Mammary epithelial cell (primary cell): ENCODE measurements at places on chromosomes 4 and X.

DNA sequence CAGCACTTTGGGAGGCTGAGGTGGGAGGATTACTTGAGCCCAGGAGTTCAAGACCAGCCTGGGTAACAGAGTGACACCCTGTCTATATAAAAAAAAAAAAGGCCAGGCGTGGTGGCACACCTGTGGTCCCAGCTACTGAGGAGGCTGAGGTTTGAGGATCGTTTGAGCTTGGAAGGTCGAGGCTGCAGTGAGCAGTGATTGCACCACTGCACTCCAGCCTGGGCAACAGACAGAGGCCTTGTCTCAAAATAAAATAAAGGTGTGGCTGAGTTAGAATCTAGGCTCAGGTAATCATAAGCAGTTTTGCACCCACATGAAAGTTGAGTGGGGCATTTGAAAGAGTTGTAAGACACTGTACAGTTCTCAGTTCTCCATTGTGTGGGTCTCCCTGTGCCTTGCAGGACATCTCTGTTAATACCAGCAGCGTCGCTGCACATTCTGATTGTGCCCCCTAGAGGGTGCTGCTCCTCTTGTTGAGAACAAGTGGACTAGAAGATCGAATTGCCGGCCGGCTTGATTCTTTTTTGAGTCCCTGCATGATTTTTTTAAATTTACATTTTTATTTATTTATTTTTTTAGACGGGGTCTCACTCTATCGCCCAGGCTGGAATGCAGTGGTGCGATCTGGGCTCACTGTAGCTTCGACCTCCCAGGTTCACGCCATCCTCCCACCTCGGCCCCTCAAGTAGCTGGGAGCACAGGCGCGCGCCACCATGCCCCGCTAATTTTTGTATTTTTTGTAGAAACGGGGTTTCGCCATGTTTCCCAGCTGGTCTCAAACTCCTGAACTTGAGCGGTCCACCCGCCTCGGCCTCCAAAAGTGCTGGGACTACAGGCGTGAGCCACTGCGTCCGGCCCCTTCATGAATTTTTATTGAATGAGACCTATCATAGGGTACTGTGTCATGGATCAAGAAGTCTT is 73.6 kb upstream of the RBMX start:
- peak; percentile 41 for DNase-seq

DNA sequence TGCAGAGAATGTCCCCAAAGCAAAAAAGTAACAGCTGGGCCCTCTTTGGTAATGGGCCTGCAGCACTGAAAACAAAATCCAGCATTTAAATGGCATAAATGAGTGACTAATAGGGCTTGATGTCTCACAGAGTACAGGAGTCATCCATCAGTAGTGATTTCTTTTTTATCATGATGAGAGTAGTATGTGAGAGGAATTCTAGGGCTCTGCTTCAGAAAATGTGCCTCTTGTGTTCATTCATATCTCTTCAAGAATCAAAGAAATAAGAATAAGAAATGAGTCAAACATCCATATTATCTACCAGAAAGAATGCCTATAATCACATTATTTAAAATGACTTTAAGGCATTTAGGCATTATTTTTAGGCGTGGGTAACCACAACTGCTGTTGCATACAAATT is 792.9 kb upstream of the HTR2C start:
- no peak for DNase-seq

GRCh38 chr4:158282252-158282651 is 72.0 kb downstream of the TMEM144 start:
- peak; percentile 14 for DNase-seq

DNA sequence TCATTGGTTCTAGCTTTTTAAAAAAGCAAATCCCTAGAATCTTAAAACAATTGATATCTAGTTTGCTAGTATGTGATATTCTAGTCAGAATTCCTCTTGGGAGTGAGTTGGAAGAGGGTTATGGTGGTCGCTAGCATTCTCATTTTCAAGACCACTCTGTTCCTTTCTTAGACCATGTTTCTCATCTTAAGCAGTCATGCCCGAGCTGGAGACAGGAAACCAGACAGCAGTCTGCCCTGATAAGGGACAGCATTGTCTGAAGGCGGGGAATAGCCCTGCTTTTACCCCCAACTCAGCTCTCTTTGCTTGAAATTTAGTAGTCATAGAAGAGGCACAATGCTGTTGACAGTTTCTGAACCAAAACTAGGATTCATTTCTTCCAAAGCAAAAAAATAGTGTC is 5.2 kb downstream of the KLF3 start:
- DNase-seq = no peak

DNA sequence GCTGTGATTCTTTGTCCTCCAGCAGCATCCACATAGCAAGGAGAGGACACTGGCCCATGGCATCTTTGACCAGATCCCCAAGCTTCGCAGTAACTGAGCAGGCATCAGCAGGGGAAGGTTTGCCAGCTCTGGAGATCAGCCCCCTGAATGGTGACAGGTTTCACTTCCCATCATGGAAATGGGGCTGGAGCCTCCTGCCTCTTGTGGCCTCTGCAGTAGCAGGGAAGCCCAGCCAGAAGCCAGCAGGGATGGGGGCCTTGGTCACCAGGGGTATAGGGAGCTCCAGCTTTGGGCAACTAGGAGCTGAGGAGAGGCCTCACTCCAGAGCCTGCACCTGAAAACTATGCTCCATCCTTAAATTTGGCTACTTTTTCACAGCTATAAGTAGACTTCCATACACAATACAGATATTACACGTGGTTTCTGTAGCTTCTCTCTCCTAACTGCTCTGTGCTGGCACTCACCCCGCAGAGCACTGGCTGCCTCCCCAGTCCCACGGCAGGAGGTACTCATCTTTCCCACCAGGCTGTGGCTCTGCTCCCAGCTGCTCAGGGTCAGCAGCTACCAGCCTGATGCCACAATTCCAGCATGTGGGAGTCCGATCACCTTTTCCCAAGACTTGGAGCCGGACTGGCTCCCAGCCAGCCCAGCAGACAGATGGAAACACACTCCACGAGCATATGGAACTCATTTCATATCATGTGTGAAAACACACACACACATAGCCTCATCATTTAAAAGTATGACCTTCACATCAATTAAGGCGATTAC is 2.8 kb downstream of the TMEM271 start:
- DNase-seq = no peak

DNA sequence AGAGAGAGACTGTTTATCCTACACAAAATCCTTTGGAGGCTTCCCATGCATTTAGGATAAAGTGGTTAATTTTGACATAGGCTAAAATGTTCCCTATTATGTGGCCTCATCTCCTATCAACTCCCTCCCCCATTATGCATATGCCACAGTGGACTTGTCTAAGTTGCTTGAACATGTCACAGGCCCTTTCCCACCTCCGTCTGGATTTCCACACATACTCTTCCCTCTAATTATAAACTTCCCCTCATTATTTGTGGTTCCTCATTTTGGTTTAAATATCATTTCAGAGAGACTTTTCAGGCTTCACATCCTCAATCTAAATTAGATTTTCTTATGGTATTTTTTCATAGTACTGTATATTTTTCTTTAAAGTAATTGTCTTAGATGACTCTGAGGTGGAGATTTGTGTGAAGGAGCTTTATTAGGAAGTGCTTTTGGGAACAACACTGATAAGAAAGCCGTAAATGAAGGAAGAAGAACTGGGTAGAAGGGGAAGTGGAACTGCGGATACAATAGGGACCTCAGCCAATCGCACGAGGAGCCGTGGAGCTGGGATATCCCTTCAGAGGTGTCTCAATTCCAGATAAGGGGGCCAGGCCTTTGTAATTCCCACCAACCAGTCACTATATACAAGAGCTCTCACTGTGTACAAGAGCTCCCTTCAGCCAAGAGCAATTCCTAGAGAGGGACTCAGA is 7.9 kb downstream of the C4orf17 start:
- DNase-seq = no peak

GRCh38 chr4:146522098-146522868 is 543 bp upstream of the SLC10A7 start:
- peak; percentile 77 for DNase-seq

GRCh38 chr4:15868111-15868510 is 70.4 kb downstream of the FGFBP1 start:
- no peak for DNase-seq

DNA sequence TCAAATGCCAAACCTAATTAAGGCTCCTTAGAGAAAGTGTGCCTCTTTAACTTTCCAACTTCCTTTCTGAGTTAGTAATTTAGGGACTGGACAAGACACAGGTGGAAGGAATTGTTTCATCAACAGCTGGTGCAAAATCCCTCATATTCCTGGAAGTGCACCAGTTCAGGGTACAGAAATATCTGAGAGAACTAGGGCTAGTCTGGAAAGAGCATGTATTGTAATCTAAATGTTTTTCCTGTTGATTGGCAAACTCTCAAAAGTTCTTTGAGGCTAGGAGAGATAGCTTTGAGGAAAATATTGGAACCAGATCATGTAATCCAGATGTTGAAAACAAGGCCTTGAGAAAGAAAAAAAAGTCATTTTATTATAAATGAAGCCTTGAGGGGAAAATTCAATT is 98.1 kb upstream of the C1GALT1C1 start:
- DNase-seq = no peak

- peak; percentile 58 for DNase-seq
Observed at GRCh38 chrX:42384956-42385355, 393.0 kb downstream of the PPP1R2C start.

GRCh38 chrX:14235004-14235403 is 205.3 kb upstream of the GEMIN8 start:
- peak; percentile 12 for DNase-seq

- DNase-seq = no peak
Observed at GRCh38 chr4:40247350-40247749, 50.5 kb downstream of the RHOH start.

- DNase-seq = no peak
Observed at GRCh38 chr4:150242820-150243458, 164.7 kb downstream of the DCLK2 start.

- no peak for DNase-seq
Observed at GRCh38 chrX:132776486-132777210, 181.8 kb downstream of the HS6ST2 start.

DNA sequence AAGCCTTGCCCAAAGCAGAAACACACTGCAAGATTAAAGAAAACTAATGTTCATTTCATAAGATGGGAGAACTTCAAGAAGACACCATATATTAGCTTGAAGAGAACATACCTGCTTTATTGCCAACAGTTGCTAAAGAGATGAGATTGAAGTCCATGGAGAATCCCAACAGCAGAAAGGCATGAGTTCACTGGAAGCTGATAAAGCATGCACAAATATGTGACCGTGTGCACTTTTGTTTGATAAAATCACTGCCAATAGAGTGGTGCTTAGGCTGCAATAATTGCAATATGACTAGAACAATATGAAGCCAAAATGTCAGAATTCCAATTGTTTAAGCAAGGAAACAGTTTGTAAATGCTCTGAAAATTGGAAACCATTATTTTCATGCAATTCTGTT is 125.9 kb upstream of the PPARGC1A start:
- no peak for DNase-seq

GRCh38 chr4:42326040-42326439 is 71.2 kb upstream of the SHISA3 start:
- DNase-seq = no peak

DNA sequence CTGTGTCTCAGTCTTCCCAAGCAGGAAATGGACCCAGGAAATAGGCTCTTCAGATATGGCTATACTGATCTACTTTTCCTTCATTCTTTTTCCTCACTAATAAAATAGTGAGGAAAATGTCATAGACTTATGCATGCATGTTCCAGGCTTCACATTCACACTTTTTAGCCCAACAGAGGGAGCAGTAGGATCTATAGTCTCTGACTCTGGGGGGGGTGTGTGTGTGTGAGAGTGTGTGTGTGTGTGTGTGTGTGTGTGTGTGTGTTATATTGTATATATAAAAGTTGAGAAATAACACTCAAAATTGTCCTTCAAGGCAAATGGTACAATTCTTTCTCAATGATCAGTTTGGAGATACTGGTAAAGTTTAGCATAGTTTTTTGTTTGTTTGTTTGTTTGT is 297.2 kb upstream of the GALNT7 start:
- no peak for DNase-seq

- DNase-seq = peak; percentile 42
Observed at GRCh38 chr4:26410385-26411293, 79.6 kb downstream of the CCKAR start.

DNA sequence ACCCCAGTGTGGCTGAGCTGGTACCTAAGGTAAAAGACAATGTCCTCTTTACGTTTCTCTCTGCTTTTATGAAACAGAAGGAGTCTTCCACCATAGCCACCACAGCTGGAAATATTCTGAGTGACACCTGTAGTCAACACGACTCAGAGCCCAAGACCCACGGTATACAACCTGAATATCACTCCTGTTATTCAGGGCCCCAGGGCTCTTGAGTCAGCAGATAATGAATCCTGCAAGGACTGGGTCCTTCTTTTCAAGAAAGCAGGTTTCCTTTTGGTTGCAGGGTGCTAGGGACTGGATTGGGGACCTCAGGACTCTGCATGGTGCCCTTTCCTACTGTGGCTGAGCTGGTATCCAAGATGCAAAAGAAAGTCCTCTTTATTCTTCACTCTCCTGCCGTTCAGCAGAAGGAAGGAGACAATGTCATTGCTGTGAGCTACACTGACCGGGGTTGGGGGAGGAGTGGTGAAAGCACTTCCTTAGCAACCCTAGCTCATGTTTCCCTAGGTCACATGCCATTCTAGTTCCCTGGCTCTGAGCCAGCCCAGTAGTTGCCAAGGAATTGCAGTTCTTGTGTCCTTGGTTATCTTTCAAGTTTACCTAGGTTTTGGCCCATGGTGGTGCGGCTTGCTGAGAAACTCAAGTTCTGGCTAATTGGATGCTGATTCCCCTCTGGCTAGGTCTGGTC is 23.7 kb upstream of the UNC5C start:
- DNase-seq = peak; percentile 50

DNA sequence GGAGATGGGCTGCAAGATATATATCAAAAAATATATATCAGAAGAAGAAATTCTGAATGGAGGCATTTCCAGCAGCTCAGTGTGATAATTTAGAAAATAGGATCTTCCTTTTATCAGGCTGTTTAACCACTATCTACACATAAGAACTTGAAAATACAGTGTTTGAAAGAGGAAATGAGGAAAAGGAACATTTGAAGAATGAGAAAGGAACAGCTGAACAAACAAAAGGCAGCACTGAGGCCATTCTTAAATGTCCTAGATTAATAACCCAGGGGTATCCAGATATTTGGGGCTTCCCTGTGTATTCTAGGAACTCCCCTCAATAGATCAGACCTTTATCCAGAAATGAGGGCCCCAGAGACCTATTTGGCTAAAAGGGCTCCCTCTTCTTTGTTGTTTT is 4.1 kb downstream of the SLC39A8 start:
- no peak for DNase-seq
